ENCODE measurements at places on chromosomes 4 and X.

- no peak for DNase-seq
Measured at GRCh38 chrX:111375747-111376146, 36.2 kb downstream of the DCX start.

DNA sequence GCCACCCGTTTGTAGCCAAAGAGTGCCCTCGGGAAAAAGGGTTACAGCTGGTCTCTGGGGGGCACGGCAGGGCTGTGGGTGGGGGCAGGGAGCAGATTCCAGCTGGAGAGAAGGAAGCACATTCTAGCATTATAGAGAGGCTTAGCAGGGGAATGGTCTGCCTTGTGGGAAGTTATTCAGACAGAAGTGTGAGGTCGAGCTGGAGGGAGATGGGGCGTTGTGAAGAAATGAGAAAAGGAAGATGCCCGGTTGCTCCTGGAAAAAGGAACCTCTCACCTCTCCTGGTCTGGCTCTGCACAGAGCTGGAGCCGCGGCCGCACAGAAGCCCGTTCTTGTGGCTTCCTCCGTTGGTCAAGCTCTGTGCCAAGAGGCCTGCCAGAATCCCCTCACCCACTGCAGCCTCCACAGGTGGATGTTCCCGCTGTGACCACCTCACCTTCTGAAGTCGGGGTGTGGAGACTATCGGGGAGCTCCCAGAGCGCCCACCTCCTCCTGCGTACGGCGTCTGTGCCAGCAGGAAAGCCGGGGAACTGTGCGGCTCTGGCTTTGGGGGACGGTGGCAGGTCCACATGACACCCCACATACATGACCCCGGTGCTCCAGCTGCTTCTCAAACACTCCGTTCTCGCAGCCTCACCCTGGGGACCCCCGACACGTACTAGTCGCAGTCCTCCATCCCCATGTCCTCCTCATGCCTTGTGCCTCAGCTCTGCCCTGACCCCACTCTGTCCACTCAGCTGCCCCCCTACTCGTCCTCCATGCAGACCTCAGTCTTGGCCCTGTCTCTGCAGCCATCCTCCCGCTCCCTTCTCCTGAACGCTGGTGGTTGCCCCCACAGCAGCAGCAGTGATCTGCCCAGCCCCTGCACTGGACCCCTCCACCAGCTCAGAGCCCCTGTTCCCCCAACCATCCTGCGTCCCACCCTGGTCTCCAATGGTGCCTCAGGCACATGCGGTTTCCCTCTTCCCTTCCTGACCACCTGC, 52.2 kb upstream of the HGFAC start:
- no peak for DNase-seq

- no peak for DNase-seq
Measured at GRCh38 chr4:57044279-57044678, 65.6 kb downstream of the POLR2B start.

- no peak for DNase-seq
Measured at GRCh38 chrX:119228512-119229252, 7.4 kb upstream of the PGRMC1 start.

DNA sequence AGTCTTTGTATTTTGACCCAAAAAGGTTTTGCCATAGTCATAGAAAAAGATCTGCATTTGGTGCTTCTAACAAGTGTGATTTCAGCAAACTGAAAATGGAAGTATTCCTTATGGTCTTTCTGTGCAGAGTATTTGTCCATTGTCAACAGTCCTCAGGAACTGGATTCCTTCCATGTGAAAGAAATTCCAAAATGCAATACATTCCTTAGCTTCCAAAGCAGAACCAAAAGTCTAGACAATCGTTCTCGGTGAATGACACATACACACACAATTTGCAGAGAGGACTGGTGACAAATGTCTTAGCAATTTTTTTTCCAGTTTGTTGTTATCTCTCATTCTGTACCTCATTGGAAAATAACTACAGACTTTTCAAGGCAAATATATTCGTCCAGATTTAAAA, 562.2 kb upstream of the SLIT2 start:
- no peak for DNase-seq

GRCh38 chr4:88526221-88526815, 2.7 kb upstream of the PYURF start:
- DNase-seq = no peak

DNA sequence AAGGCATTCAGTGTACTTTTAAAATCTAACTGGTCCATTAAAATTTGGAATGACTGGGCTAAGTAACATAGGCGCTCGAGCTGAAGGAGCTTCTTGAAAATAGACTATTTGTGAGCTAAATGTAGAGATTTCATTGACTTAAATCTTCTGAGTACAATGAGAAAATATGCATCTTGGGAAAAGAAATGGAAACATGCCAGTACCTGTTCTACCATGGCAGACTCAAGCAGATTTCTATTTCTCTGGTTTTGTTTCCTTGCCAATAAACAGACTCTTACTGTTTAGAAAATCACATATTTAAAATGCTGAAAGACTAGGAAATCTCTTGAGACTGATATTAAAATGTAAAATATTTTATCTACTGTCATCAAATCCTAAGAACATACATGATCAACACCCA, 678.1 kb downstream of the FAT4 start:
- DNase-seq = no peak

GRCh38 chr4:148445071-148445859, 3.1 kb upstream of the NR3C2 start:
- no peak for DNase-seq

GRCh38 chr4:10554694-10555093, 97.5 kb upstream of the ZNF518B start:
- DNase-seq = no peak

- no peak for DNase-seq
Measured at GRCh38 chrX:16783452-16783851, 2.8 kb upstream of the TXLNG start.

DNA sequence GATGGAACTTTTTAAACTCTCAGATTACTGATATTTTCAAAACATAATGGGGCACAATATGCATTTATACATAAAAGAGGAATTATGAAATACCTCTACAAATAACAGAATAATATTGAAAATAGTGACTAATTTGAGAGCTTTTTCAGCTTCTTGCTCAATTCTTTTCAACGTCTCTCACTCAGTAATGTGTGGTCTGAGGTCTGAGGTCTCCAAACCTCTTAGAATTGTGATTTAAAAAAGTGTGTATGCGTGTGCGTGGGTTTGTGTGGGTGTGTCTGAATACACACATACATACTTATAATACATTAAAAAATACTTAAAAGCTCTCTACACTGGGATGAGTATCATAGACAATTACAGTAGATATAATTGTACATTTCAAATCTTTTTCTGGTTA, 7.9 kb downstream of the NDNF start:
- no peak for DNase-seq

All from NCI-H524 treated with DMSO at 0.1 percent for 48 hours (cell line).